ENCODE measurements at places on chromosomes 12 and 14.
A peak's percentile ranks its signal among the peaks of the same experiment; 100 is the strongest.

DNA sequence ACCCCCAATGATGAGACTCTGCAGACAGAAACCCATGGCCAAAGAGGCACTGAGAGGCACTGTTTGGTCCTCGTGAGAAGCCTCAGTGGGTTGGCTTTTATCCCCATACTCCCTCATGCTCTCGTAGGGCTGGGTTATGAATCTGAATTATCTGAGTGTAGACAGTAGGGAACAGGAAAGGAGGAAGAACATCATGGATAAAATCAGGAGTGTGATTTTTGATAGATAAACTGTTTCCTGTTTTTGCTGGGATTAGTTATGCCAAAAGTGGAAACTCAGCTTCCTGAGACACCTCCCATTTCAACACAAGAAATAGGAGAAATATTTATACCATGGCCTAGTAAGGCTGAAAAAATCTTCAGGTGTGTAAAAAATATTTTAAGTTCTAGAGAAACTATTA is 177.9 kb downstream of the PPM1H start:
- no peak for DNase-seq

- no peak for DNase-seq
Observed at GRCh38 chr14:80930836-80931389, 10.6 kb downstream of the CEP128 start.

GRCh38 chr12:31023271-31023724 is 50.4 kb upstream of the DDX11 start:
- DNase-seq = no peak

DNA sequence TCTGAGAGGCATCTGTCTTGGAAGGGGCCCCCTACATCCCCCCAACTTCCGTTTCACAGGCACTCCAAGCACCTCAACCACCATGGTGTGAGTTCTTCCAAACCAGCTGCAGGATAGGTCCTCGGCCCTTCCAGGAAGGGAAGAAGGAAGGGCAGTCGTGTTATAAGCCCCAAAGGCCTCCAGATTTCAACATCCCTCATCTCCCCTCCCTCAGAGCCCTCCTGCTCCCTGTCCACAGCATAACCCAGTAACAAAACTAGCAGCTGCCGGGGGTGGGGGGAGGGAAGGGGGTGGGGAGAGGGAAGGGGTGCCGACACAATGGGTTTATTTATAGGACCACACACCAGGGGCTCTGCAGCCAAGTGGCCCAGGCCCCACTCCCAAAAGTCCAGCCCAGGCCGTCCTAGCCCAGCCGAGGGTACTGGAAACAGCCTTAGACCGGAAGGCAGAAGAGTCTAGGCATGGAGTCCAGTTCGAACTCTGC is 18.3 kb downstream of the NCKAP5L start:
- DNase-seq = no peak

GRCh38 chr12:55188974-55189556 is 31.8 kb upstream of the OR10A7 start:
- no peak for DNase-seq

DNA sequence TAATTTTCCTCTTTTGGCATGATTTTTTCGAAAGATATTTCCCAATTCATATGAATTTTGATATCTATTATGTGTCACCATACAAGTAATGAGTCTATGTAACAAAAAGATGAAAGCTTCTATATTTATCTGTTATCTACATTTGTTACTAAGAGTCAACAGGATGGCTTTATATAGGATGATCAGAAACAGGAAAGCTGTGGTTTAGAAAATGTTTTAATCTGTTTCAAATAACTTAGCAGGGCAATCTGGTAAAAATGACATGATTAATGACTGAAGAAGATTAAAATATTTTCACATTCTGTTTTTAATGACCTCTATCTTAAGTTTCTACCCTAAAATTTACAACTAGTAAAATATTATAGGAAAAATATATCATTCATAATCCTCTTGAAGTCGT is 105.8 kb downstream of the MSRB3 start:
- DNase-seq = no peak

- DNase-seq = no peak
Observed at GRCh38 chr12:66503746-66504145, 175.1 kb downstream of the GRIP1 start.

- DNase-seq = no peak
Observed at GRCh38 chr14:26870722-26871617, 273.1 kb upstream of the NOVA1 start.

- no peak for DNase-seq
Observed at GRCh38 chr12:113097716-113098440, 37.7 kb downstream of the RASAL1 start.

DNA sequence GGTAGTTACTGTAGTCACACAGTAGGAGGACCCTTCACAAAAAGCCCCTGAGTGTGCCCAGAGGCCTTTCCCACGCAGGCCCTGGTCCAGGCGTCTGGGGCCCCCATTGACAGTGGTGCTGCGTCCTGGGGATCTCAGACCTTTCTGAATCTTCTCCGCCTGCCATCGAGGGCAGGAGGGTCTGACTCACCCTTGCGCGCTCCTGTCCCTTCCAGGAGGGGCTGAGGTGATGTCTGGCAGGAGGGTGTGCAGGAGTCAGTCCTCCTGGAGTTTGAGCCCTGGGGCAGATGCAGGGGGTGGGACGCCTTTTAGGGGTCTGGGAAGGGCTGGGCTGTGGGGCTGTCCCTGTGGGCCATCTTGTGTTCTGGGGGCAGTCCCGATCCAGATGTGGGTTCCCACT is 386.8 kb downstream of the TMEM121 start:
- no peak for DNase-seq

DNA sequence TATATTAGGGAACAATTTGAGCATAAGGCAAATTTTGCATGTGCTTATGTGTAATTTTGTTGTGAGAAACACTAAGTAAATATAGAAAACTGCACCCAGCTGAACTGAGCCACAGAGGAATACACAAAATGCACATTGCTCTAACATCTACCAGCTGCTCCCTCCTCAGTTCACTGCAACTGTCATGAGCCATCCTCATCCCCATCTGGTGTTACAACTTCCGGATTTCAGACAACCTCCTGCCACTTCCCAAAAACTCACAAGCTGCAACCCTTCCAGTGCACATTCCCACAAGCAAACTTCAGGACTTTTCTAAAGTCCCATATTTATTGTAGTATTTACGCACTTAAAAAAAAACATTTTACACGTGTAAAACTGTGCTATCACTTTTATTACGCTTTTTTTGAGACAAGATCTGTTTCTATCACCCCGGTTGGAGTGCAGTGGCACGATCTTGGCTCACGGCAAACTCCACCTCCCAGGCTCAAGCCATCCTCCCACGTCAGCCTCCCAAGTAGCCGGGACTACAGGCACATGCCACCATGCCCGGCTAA is 169.1 kb upstream of the TBX3 start:
- DNase-seq = no peak

GRCh38 chr12:6604259-6605029 is 2.7 kb downstream of the CHD4 start:
- no peak for DNase-seq

DNA sequence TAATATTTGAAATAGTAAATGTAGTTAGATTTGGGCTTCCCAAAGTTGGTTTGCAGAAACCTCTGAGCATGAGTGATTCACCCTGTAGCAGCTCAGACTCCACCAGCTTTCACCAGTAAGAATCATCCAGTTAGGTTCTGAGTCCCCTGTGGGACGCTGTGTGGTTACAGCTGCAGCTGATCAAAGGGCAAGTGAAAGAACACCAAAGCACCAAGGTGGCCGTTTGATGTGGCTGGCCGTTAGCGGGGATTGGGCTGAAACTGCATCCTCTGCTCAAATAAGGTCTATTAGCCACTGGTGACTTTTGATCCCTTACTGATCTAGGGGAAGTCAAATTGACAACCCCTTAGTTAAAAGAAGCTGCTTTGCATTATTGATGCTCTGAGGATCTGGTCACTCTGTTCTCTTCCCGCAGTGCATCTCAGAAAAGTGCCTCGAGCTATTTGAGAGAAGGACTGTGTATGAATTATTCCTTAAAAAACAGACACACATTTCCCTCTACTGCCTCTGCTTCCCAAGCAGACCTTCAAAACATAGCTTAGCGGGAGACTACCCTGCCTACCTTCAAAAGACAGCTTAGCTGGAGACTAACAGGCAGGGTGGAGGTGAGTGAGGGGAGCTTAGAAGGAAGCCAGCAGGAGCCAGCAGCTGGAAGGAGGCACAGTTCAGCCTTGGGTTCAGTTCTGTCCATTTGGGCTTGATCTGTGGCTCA is 3.7 kb downstream of the ABHD12B start:
- DNase-seq = no peak

DNA sequence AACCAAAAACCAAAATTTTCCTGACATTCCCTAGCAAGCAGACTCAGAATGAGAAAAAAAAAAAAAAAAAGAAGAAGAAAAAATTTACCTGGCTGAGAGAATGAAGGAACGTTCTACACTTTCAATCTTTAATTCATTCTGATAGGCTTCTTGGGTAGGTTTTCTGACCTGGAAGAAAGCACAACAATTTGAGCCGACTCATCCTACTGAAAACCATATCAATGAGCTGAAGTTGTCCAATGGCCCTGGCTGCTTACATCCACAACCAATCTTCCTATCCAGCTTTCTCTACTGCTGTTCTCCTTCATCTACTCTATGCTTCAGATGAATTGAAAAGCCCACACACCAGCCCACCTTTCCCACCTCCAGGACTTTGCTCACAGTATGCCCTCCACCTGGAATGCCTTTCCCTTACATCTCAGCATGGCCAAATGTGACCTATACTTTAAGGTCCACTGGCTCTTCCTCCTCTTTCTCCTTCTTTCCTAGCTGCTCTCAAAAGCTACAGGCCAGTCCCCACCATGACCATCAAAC is 31.6 kb upstream of the NR2C1 start:
- DNase-seq = no peak

GRCh38 chr14:95515596-95516552 is 576 bp downstream of the SYNE3 start:
- DNase-seq = peak; percentile 49

GRCh38 chr12:45732250-45732649 is 2.7 kb downstream of the ARID2 start:
- DNase-seq = no peak

- DNase-seq = no peak
Observed at GRCh38 chr14:32473464-32473855, 144.4 kb downstream of the AKAP6 start.

DNA sequence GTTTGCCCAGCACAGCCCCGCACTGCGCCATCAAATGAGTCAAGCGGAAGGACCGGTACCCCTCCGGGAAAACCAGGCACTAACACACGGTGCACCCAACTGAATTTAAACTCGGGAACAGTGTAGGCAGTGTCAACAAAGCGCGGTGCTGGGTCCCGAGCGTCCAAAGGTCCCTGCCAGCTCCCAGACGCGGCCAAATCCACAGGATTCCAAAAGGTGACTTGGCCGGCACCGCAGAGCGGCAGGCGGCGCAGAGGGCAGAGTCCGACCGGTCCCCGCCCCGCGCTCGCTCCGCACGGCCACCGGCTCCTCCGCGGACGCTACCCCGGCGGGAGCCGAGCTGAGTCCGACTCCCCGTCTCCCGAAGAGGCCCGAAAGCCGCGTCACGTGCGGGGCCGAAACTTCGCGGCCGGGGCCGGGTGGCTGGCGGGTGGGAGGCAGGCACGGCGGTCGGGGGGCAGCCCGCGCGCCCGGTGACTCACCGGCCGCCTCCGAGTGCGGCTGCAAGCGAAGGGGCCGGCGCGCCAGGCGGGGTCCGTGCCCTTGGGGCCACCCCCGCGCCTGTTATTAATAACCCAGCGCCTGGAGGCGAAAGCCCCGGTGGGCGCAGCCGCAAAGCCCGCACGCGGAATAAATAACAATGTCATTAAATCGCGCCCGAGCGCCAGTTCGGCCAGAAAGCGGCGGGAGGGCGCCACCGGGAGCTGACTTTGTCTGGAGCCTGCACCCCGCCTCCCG is 863 bp downstream of the DENND5B start:
- no peak for DNase-seq

DNA sequence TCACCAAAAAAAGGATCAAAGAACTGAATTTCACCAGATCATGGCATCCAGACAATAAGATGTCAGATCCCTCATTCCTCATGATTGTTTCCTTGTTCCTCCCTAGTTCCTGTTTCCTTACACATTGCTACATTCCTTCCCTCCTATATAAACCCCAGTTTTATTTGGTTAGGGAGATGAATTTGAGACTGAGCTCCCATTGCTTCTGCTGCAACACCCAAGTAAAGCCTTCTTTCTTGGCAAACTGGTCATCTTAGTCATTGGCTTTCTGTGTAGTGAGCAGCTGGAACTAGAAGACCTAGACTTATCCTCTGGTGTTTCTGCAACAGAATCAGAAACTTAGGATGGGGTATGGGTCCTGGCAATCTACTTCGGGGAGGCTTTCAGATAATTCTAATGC is 217.9 kb downstream of the NOVA1 start:
- no peak for DNase-seq

- no peak for DNase-seq
Observed at GRCh38 chr14:59475709-59476108, 8.5 kb downstream of the L3HYPDH start.

- DNase-seq = peak; percentile 10
Observed at GRCh38 chr12:31323391-31324115, 2.4 kb downstream of the SINHCAF start.

- no peak for DNase-seq
Observed at GRCh38 chr14:64910847-64911495, 3.3 kb upstream of the CHURC1 start.

- no peak for DNase-seq
Observed at GRCh38 chr12:75842090-75842489, 189.5 kb downstream of the PHLDA1 start.

GRCh38 chr14:76921088-76921399 is 94.8 kb downstream of the LRRC74A start:
- DNase-seq = no peak

DNA sequence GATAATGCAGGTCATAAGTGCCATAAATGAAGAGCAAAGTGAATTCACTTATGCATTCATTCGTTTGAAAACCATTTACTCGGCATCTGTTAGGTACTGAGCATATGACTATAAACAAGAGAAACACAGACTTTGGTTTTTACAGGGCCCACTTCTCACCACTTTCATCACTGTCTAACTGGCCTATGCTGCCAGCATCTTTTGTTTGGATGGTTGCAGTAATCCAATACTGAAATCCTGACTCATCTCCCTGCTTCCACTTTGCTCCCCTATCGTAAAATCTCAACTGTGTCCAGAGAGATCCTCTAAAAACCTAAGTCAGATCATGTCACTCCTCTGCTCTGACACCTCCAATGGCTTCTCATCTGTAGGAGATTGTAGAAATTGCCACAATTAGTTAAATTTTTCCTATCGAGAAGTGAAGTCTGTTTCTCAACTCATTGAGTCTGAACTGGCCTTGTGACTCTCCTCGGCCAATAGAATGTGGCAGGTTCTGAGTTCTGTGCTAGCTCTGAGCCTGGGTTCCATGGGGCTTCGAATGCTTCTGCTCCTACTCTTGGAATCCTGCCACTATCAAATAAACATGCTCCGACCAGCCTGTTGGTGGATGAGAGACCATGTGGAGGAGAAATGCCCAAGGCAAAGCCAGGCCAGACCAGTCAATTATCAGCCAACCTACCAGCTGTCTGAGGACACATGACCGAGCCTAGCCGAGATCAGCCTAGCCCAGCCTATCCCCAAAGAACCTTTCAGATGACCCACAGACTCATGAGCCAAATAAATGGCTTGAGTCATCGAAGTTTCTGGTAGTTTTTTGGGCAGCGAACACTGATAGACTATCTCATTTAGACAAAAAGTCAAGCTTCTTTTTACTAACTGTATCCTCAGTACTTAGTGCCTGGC is 2.2 kb upstream of the BATF start:
- DNase-seq = no peak
